ENCODE measurements at places on chromosomes 6 and 20.

DNA sequence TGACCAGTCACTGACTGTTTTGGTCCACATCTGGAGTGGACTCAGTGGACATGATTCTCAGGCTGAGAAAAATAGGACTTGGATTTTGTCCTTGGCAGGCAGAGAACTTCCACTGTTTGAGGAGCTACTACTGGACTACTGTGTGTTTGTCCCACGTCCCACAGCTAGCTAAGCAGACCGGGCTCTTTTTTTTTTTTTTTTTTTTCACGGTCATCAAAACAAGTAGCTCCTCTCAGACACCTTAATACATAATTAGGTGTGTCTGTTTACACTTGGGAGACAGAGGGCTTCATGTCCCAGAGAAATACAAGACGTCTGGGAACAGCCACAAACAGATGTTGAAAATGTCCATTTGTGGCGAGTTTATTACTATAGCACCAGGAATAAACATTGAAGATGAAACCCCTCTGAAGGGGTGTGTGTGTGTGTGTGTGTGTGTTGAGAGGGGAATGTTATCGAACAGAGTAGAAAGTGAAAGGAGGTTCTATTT, 155.0 kb upstream of the SUPT3H start:
- no peak for DNase-seq

DNA sequence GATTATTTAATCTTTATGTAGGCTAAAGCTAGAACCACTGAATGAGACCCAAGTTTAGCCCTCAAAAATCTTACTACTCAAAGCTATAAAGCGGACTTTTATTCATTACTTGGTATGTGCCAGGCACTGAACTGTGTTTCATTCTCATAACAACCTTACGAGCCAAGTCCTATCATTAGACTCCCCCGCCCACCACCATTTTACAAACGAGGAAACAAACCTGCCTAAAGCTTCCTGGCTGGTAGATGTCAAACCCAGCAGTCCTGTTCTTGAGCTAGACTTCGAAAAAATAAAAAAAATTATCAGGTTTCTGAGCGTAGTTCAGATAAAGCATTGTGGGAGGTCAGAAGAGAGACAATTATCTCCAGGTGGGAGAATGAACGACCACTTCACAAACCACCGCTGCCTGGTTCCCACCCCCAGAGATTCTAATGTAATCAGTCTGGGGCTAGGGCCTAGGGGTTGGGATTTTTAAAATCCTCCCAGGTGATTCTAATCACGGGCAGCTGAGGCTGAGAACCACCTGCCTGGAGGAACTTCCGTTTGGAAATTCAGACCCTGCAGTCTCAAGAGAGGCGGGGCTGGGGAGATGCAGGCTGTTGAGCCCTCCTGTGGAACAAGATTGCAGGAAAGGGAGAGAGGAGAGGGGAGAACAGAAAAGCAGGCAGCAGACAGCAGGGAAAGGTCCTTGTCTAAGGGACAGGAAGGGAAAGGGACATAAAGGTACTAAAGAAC, 8.6 kb downstream of the ADTRP start:
- no peak for DNase-seq

- DNase-seq: peak; percentile 94
These were observed 7.7 kb upstream of the C20orf203 start for GRCh38 chr20:32681175-32682084.

DNA sequence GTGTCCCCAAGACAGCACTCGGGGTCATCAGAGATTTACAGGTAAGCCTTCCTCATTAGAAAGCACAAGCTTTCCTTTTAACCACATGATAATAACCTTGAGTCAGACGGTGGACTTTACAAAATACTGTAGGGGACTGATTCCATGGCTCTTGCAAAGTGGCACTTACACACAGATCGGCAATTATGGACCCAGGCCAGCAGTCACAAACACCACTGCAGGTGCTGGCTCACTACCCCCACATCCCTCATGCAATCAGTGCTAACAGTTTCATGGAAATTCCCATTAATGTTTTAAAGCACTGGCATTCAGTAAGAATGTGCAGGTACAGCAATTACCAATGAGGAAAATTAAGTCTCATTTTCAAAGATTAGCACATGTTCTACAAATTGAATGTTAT, 516.5 kb downstream of the PRKN start:
- no peak for DNase-seq

DNA sequence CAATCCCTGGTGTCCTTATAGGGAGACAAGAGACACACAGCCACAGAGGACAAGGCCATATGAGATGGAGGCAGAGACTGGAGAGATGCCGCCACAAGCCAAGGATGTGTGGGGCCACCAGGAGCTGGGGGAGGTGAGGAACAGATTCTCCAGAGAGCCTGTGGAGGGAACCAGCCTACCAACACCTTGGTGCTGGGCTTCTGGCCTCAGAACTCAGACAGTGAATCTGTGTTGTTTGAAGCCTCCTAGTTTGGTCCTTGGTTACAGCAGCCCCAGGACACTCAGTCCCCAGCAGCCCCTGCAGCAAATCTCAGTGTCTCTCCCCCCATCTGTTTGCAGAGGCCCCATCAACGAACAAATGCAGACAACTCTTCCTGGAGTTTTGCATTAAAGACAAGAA, 73.2 kb upstream of the BHLHE23 start:
- DNase-seq: no peak

- no peak for DNase-seq
These were observed 84.4 kb upstream of the HDAC2 start for GRCh38 chr6:114055349-114055748.

GRCh38 chr6:107421696-107422256, 37.6 kb downstream of the PDSS2 start:
- DNase-seq: no peak

DNA sequence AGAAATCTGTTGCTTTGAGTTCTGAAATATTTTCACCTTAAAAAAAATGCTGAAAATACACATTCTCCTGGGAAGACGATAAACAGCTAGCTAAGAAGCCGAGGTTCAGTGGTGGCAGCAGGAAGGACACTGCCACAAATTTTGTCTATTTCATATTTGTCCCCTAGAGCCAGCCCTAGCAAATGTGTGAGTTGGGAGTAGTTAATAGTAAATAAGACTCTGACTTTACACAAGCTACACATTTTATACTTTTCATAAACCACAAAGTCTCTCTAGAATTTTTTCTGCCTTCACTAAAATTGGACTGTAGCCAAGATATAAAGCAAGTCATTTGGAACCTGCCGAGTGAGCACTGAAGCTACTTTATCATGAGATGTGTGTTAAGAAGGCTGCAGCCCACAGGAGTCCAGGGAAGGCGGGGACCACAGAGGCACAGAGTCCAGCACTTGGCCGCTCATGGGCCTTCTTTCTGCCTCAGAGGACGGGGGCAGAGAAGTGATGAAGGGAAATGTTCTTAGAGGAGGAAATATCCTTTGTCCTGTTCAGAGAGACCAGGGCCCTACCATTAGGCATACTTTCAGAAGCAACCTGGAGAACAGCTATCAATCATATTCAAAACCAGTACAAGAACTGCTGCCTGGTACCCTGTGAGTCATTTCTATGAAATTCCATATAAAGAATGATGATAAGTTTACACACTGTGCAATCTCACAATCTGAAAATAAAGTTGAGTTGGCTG, 241.7 kb upstream of the TAB2 start:
- DNase-seq: no peak

GRCh38 chr6:170008294-170008785, 256.9 kb downstream of the ERMARD start:
- DNase-seq: no peak
